ENCODE measurements at places on chromosomes 3 and 15.

- no peak for DNase-seq
These were observed 264.0 kb upstream of the AGTR1 start for GRCh38 chr3:148433665-148434064.

DNA sequence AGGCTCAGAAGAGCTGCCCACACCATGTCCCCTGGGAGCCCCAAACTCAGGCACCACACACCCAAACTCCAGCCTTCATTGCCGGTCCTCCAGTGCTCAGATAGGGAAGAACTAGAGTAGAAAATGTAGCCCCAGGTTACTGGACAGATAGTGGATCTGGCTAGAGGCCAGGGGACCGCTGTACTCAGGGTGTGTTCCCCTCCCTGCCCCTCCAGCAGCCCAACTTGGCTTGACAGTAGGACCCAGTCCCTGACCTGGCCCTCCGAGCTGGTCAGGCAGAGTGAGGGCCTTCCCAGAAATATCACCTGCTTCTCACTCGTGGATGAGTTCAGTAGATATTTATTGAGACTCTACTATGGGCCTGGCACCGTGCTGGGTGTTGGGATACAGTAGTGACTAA, 100.0 kb downstream of the CORO2B start:
- no peak for DNase-seq

DNA sequence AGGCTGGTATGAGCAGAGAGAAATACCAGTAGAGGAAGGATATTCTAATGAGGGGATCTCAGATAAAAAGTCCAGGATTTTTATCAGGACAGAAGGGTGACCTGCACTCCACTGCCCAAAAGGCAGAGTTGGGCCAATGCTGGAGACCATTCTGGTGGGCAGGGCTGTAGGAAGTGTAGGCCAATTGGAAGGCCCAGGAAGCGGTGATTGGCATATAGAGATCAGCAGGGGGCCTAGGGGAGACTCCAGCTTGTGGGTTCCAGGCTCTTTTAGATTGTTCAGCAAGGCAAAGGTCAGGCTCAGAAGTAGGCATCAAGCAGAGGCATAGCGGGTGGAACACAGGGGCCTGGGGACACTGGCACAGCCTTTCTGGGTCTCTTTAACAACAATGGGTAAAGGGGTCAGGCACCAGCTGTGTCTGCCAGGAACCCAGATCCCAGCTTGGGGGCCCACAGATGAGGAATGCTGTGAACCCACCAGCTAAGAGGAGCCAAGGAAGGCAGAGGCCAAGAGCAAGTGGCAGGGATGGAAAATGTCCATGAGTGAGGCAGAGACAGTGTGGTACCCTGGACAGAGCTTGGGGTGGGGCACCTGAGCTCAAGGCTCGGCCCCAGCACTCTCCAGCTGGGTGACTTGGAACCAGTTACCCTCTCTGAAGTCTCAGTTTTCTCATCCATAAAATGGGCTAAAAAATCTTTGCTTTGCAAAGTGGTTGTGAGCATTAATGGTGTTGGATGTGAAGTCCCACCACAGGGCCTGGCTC, 27.0 kb upstream of the RASGRF1 start:
- no peak for DNase-seq

GRCh38 chr3:194779729-194780224, 94.1 kb downstream of the FAM43A start:
- DNase-seq, result peak; percentile 54

DNA sequence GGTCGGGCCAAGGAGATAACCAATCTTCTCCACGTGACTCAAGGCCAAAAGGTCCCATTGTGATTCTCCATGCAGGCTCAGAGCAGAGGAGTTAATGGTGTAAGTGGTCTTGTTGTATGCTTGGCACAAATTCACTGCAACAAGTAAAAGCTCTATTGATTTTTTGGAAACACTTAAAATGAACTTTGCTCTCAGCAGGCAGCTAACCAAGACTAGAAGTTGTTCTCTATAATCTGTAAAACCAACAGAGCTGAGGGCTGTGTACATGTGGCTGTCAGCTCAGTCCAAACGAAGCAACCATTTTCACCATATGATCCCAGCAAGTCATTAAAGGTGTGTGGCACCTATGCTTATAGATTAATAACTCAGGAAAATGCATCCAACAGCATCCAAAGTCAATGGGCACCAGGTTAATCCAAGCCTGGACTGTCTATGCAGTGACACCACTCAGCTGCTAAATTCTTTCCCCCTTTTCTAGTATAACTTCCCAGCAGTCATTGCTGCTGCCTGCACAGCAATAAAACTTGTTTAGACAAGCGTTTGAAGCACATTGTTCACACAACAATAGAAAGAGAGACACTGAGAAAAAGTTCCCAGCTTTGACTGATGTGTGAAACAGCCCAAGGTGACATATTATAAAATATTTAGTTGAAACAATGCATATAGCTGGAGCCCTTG, 603.8 kb upstream of the ADAMTS9 start:
- DNase-seq, result no peak

- no peak for DNase-seq
These were observed 73.7 kb downstream of the ECT2 start for GRCh38 chr3:172824229-172824628.

DNA sequence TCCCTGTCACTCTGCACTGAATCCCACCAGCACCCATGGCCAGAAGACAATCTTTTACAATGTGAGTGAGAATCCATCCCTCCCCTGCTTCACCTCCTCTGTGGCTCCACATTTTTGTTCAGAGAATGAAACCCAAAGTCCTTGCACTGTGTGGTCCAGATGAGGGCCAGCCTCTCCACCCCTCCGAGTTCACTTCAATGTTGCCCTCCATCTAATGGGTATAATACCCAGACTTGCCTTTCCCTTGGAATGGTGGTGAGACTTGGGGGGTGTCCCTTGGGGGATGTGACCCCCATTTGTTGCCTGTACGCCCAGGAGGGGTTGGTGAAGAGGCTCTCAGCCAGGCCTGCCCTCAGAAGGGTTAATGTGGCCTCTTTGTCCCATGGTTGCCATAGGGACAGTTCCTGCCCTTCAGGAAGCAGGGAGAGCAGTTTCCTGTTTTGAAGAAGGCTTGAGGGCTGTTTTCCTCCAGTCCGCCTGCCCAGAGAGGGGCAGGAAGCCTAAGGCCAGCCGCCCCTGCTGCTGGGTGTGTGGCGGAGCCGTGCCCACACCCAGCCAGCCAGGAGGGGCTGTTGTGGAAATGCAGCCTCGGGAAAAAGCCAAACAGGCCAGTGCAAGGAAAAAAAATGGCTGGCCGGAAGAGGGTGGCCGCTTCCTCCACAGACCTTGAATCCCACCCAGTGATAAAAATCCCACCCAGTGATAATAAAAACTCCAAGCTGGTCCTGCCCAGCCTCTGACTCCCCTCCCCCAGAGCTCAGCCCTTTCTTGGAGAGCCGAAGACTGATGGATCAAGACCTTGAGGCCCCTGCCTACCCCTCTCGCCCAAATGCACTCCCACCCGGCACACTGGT, 14.6 kb upstream of the FGD5 start:
- no peak for DNase-seq

GRCh38 chr3:69359916-69360315, 26.0 kb downstream of the FRMD4B start:
- no peak for DNase-seq

DNA sequence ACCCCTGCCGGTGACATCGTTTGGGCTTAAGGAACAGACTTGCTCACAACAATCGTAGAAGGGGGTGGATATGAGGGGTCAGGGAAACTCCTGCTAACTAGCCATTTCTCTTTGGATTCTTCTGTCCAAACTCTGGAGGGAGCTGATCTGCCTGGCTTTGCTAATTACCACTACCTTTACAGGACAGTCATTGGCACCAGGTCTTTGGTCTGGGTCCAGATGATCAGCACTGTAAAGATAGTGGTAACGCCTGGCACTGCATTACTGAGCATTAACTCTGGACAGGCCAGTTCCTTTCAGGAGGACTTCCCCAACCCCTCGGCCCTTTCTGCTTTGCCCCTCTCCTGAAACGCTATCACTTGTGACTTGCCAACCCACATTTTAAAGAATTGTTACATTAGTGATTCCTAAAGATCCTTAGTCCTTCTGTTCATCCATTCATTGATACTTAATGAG, 788 bp downstream of the UQCC5 start:
- no peak for DNase-seq

- no peak for DNase-seq
These were observed 88.3 kb upstream of the ADAMTSL3 start for GRCh38 chr15:83565553-83566159.

- DNase-seq, result no peak
These were observed 322.0 kb upstream of the MANF start for GRCh38 chr3:51063053-51063452.

- no peak for DNase-seq
These were observed 768.7 kb downstream of the TBL1XR1 start for GRCh38 chr3:176428552-176428951.

GRCh38 chr3:25292036-25292435, 136.0 kb upstream of the RARB start:
- DNase-seq, result no peak

- no peak for DNase-seq
These were observed 42.4 kb upstream of the SLC41A3 start for GRCh38 chr3:126126286-126126685.

DNA sequence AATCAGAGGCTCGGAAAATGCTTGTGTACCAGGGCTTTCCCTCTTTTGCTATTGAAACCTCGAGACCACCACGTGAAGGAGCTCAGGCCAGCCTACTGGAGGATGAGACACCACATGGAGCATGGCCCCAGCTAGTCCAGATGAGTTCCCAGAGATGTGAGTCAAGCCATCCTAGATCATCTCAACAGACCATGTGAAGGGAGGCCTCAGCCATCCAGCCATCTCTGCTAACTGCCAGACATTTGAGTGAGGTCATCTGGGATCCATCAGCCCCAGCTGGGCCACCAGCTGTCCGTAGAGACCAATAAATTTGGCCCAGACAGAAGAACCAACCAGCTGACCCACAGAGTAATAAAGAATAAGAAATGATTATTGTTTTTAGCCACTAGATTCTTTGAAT, 62.8 kb upstream of the PROK2 start:
- no peak for DNase-seq

DNA sequence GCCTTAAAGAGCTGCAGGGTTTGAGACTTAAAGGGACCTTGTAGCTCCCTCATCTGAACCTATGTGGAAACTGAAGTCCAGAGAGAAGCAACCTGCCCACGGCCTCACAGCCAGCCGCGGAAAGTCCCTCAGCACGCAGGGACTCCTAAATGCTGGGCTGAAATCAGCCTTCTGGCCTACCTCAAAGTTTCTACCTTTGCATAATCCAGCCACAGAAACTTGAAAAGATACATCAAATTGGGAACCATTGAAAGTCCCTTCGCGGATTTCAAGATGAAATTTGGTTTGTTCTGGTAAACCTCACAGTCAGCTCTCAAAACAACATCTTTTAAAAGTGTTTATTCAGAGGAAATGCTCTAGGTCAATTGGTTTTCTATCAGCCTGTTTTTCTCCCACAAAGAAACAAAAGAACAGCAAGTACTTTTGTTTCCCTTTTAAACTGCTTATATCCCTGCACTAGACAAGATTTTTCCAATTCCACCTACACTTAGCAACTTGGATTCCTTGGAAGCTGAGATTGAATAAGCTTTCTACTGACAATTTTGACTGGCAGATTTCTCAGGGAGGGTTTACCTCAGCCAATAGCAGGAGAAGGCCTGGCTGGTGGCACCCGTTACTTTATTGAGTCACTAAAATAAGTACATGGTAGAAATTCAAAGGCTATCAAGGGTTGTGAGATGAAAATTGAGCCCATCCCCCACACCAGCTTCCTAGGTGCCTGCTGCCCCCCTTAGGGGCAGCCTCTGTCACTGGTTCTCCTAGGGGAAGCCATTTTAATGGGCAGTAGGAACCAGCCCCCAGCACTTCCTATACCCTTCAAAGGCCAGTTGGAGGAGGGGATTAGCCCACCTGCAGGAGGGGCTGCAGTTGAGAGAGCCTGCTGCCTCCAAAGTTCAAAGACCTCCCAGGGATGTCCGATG, 171.2 kb downstream of the ADAMTS17 start:
- DNase-seq, result no peak

- no peak for DNase-seq
These were observed 101.3 kb downstream of the NR2F2 start for GRCh38 chr15:96431786-96432185.

DNA sequence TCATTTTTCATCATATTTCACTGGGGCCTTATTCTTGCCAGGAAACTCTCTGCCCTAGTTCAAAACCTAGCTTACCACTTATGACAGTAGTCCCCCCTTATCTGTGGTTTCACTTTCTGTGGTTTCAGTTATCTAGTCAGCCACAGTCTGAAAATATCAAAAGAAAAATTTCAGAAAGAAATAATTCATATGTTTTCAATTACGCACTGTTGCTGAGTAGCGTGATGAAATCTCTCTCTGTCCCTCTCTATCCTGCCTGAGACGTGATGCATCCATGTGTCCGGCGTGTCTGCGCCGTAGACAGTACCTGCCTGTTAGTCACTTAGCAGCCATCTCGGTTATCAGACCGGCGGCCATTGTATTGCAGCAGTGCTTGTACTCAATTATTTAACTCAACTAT, 369.9 kb upstream of the MCTP2 start:
- no peak for DNase-seq

- DNase-seq, result no peak
These were observed 173.4 kb upstream of the CADPS start for GRCh38 chr3:63048367-63049326.

- DNase-seq, result peak; percentile 10
These were observed 57.9 kb downstream of the TPRA1 start for GRCh38 chr3:127532561-127533203.

DNA sequence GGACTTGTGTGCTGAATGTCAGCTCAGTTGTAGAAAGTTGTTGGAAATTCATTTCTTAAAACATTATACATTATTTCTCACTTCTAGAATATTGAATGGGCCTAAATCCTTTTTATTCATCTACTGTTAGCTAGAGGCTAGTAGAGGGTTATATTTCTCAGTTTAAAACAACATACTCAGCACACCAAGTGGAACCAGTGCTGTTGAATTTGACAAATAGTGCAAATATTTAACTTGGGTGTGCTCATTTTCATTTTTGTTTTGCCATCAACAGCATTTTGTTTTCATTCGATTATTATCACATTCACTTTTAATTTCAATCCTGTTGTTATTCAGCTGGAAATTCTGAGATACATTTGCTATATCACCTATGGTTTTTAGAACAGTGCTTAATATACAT, 269.4 kb upstream of the PEX5L start:
- no peak for DNase-seq

DNA sequence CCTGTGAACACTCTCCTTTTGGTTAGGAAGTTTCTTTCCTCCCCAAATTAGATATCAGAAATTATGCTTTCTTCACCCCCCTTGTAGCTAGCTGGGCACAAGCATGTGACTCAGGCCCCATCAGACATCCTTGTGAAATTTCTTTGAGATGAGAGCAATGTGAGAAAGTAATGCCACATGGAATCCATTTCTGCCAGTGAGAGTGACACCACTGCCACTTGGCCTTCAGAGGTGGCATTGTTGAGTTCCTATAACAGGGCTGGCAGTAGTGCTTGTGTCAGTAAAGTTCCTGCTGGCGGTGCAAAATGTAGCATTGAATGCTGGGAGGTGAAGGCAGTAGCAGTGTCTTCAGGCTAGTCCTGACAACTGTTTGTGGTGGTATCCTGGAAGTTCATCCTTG, 80.7 kb upstream of the ZNF280D start:
- no peak for DNase-seq

Measured in testis (tissue), 5 donors.